ENCODE measurements at places on chromosomes 7 and 10.

GRCh38 chr10:69684020-69684980, 54.3 kb downstream of the FAM241B start:
- DNase-seq, result no peak

DNA sequence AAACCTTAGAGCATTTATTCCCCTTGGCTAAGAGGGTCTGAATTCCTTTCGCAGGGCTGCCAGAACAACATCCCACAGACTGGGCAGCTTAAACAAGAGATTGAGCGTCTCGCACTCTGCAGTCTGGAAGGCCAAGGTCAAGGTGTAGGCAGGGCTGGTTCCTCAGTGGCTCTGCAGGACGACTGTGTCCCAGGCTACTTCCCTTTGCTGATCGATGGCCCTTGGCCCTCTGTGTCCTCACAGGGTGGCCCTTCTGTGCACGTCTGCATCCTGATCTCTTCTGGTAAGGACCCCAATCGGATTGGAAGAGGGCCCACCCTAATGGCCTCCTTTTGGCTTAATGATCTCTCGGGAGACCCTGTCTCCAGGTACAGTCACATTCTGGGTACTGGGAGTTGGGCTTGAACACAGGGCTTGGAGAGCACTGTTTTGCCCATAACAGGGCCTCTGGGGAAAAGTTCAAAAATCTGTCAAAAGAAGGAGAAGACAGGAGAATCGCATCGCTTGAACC, 35.1 kb upstream of the DNAJB6 start:
- no peak for DNase-seq

DNA sequence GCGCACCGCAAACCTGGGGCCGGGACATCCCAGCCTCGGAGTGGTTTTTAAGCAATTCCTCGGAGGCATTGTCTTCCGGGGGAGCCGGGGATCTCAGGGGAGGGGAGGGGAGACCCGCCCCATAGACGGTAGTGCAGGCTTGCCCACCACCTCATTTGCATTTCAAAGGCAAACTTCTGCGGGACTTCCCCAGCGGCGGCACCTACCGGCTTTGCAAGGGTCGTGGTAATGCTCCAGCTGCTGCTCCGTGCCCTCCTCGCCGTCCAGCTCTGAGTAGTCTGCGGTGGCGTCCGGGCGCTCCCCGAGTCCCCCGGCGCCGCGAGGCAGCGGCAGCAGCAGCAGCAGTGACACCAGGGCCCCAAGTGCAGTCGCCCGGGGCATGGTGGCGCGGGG, 425 bp downstream of the TLL2 start:
- no peak for DNase-seq

- DNase-seq, result no peak
These were observed 310.7 kb downstream of the WDR37 start for GRCh38 chr10:1366811-1367425.

GRCh38 chr10:30047430-30047829, 12.0 kb downstream of the JCAD start:
- no peak for DNase-seq

DNA sequence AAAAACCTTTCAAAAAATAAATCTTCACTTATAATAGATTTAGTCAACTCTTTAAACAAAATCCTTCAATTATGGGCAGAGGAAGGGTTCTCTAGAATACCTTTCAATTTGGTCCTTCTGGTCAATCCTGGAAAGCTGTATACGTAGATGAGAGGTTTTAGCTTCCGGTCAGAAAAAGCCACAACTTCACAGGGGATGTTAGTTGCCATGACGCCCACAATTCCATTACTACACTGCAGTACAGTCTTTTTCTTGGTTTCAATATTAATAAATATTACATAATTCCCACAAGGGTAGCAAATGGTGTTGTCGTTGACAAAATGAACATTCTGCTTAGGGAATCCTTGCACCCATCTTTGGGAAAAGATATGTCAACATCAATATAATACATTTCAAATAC, 1.7 kb downstream of the CFAP43 start:
- DNase-seq, result no peak

All from stimulated activated CD8-positive, alpha-beta memory T cell treated with anti-CD3 and anti-CD28 coated beads, Interleukin-2, amount 100 ng/mL, for 48 hours (primary cell).